Non-pigmented ciliary epithelial cell (primary cell): ENCODE measurements at places on chromosomes 12 and 14.

DNA sequence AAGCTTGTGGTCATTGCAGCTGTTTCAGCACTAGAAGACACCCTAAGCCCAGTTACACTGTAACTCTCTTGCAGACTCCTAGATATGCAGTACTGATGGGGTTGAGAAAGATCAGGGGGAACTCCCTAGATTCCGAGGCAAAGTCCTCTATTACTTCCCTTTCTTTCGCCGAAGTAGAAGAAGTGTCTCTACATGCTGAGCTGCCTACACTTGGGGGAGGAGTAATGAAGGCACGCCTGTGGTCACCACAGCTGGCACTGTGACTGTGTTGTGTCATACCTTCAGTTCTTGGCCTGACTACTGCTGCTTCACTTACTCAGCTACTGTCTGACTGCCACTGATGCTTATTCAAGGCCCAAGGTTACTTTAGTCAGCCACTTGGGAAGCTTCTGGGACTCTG lies 35.1 kb upstream of the RPL10L start:
- DNase-seq = no peak

DNA sequence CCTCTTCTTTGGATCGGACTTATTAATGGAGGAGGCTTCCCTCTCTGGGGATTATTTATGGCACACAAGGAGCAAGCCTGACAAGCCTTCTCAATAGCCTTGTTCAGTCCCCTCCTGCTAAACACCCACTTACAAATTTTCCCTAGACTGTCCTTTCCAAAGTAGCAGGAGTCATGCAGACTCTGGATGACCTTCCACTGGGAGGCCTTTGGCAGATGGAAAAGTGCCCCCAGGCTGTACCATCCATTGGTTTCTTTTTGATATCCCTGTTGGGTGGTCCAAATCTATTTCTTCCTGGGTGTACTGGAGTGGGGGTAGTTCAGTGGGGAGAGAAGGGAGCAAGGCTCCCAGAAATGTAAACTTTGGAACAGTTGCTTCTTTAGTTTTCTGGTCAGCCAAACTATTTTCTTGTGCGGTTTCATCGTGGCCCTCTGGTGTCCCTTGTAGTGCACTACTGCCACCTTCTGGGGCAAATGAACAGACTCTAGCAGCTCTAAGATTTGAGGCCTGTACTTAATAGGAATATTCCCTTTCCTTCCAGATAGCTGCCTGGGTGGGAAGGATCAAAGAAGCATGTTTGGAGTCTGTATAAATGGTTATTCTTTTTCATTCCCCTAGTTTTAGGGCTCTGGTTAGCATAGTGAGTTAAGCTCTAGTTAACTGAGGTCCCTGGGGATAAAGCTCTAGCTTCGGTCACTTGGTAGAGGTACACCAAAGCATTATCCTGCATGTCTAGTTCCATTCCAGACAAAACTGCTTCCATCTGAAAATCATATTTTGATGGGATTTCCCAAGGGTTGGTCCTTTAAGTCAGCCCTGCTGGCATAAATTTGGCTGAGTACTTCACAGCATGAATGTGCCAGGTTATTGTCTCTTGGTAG lies 409.5 kb downstream of the SLC6A15 start:
- DNase-seq = peak; percentile 52

DNA sequence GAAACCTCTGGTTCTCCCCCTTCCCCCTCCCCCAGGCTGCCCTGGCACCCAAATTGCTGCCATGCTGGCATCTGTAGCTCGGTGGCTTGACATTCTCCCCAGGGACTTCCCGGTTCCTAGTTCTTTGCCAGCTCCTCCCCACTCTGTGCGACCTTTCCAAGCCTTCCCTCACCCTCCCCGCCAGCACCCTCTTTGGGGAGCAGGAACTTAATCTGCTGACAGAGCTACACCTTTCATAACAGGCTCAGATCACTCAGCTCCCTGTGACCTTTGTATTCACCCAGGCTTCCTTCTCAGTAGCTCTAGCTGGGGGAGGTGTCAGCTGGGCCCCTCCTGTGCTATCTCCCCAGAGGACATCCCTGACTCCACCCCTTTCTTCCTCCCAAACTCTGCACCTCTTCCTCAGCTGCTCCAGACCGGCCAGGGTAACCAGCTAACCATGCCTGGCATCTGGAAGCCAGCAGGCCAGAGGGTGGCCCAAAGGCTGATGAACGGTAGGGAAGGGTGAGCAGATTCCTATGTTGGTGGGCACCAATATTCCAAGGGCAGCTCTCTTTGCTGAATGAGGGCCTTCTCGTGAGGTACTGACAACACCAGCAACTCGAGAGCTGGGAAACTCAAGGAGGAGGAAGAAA lies 1.8 kb upstream of the COX14 start:
- no peak for DNase-seq

DNA sequence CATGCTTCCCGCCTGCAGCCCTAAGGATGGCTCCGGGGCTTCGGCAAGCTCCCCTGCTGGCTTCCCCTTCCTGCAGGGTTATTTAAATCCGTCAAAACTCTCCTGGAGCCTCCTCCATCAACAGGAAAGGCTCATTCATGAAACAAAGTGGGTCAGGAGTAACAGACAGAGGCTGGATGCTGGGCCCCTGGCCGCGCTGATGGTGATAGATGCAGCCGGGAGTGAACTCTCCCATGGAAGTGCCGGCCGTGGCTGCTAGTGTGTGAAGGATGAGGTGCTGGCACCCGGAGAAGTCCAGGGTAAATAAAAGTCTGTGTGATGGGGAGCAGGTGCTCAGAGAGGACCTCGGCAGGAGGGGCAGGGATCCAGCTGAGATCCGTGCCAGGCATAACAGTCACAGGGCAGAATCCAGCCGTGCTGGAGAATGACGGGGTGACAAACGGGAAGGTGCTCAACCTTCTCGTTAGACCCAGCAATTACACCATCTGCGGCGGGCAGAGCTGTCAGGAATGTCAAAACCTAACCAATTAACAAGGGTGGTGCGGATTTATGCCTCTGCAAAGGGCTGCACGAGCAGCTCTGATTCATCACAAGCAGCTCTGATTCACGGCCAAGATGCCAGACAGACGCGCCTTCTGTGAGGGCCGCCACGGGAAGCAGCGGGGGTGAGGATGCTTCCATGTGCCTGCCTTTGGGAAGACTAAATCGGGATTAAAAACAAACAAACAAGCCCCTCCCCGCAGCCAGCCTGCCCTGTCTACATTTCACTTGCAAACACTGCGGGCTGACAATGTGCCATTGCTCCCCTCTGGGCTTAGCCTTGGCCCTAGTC lies 55.6 kb downstream of the SYNE3 start:
- no peak for DNase-seq

DNA sequence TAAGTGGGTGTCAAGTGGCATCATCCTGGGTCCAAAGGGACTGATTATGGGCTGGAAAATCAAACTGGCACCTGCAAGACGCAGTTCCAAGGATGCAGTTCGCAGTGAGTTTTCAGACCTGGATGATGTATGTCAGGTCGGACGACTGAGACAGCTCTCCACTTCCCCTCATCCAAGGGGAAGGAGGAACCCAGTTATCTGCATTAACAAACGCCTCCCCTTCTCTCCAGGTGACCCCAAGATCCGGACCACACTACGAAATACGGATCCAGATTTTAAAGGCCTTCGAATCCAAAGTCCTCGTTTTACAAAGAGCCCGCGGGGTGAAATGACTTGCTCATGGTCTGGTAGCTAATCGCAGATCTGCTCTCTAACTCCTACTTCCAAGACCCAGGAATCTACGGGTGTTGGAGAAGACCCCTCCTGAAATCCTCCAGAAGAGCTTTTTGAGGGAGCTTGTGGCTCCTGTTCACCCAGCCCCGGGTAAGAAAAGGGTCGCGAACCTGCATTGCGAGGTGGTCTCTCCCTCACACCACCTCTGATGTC lies 460 bp upstream of the SYNE2 start:
- no peak for DNase-seq

GRCh38 chr14:80055667-80056496 lies 155.4 kb downstream of the DIO2 start:
- no peak for DNase-seq

GRCh38 chr12:4045786-4046494 lies 172.7 kb upstream of the PARP11 start:
- DNase-seq = no peak

DNA sequence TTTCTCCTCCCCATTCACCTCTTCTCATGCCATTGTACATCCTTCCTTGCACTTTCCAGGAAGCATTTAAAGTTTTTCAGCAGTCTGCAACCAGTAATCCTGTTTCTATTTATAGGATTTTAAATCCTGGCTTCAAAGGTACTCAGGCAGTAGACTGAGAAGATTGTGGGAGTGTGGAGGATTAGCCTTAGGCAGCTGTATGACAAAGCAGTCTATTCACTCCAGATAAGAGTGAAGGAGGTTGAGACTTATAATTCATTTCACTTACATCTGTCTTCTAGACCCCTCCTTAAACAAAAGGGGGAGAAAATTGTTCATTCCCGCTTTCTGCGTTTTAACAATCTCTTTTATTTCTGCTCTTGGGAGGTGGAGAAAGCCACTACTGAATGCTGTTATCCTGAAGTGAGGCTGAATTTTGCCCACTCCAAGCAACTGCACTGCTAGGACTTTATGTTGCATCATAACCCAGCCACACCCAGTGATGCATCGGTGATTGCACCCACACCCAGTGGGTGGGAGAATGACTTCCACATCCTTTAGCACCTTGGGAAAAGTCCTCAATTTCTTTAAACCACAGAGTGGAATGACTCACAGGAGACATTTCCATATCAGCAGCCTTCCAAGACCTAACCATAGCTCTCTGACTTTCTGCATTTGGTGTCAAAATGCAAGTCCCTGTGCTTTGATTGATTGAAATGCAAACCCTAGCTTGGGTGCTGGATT lies 382.5 kb upstream of the ATP2B1 start:
- DNase-seq = peak; percentile 90

- no peak for DNase-seq
These were observed 553 bp upstream of the KRT79 start for GRCh38 chr12:52834727-52835001.

DNA sequence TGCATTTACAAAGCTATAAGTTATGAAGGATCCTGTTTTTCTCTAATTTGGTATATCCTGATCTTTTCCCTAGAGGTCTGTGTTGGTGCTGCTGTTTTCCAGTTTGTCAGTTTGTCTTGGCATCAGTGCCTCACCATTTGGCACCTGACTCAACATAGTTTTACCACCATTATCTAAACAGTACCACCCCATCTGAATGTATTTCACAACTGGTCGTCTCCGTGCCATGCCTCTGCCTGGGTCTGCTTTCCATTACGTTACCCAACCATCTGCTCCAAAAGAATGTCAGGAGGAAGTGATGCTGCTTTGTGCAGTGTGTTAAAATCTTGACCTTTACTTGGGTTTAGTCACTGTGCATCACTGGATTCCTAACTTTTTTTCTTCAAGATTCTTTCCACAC lies 129.3 kb upstream of the RASSF8 start:
- peak; percentile 90 for DNase-seq
